Subcutaneous adipose tissue (tissue), 4 donors: ENCODE measurements at places on chromosomes 1 and 21. TPM values are rescaled to one million over a fixed set of nuclear protein-coding genes. Genes with fewer than 3 reads are reported as not detected.

SELP gene
- 15.0 TPM for total RNA-seq

SPRR2G gene
- not detected for total RNA-seq

VHLL gene
- total RNA-seq = not detected

DNAJC6 gene
- 0.88 TPM for total RNA-seq

C1orf226 gene
- total RNA-seq = 1.1 TPM

CAMK1G gene
- 0.51 TPM for total RNA-seq

RSPO1 gene
- 1.5 TPM for total RNA-seq

ZBTB8B gene
- not detected for total RNA-seq

C8A gene
- not detected for total RNA-seq

SYCP1 gene
- total RNA-seq = 0.33 TPM

KPRP gene
- total RNA-seq = not detected

CDKN2C gene
- 58.9 TPM for total RNA-seq

APCS gene
- not detected for total RNA-seq

CHD5 gene
- not detected for total RNA-seq

F5 gene
- total RNA-seq = 16.3 TPM

MCOLN2 gene
- 6.6 TPM for total RNA-seq

SNX7 gene
- 64.5 TPM for total RNA-seq

YIPF1 gene
- total RNA-seq = 35.2 TPM

WDR64 gene
- total RNA-seq = not detected

LAPTM5 gene
- 767 TPM for total RNA-seq

OR2L13 gene
- total RNA-seq = not detected

DCST1 gene
- total RNA-seq = not detected

C1orf87 gene
- not detected for total RNA-seq

SLC1A7 gene
- not detected for total RNA-seq

VASH2 gene
- 1.1 TPM for total RNA-seq

RIPK4 gene
- not detected for total RNA-seq

CNR2 gene
- total RNA-seq = not detected

EPHA8 gene
- not detected for total RNA-seq

MAP1LC3C gene
- 36.9 TPM for total RNA-seq

ABCG1 gene
- total RNA-seq = 16.7 TPM

DAB1 gene
- total RNA-seq = 0.57 TPM

IQGAP3 gene
- total RNA-seq = 0.57 TPM

ABCB10 gene
- 13.4 TPM for total RNA-seq

C1orf141 gene
- not detected for total RNA-seq

GRIK3 gene
- total RNA-seq = not detected

LCE3B gene
- total RNA-seq = not detected

ITLN2 gene
- not detected for total RNA-seq

SERTAD4 gene
- total RNA-seq = 3.8 TPM

DIPK1A gene
- total RNA-seq = 18.5 TPM

KMO gene
- total RNA-seq = 3.1 TPM

AMY1B gene
- total RNA-seq = not detected

ETV3L gene
- total RNA-seq = not detected

CLDN14 gene
- not detected for total RNA-seq

CCDC27 gene
- not detected for total RNA-seq

TNNT2 gene
- not detected for total RNA-seq

CELA3A gene
- total RNA-seq = not detected

PRKCZ gene
- 1.9 TPM for total RNA-seq

S100B gene
- total RNA-seq = 159 TPM

RGS21 gene
- not detected for total RNA-seq

KCNA2 gene
- 6.8 TPM for total RNA-seq
